Neural cell (in vitro differentiated cells): ENCODE measurements at places on chromosomes 4 and X. TPM values are rescaled to one million over a fixed set of nuclear protein-coding genes. Genes with fewer than 3 reads are reported as not detected.

The SRPK3 gene
- polyA plus RNA-seq: not detected in 2 replicates

The ZFP92 gene
- polyA plus RNA-seq: 0.06 TPM in 1 of 2 replicates, not detected in the other

The SMIM10L2A gene
- 4.7 and 5.4 TPM in 2 replicates for polyA plus RNA-seq

The CLIC2 gene
- 2.9 and 5.8 TPM in 2 replicates for polyA plus RNA-seq

The SLC35A2 gene
- 20.7 and 25.3 TPM in 2 replicates for polyA plus RNA-seq

The PNMA3 gene
- polyA plus RNA-seq: 3.2 and 3.7 TPM in 2 replicates

The MAGEA1 gene
- polyA plus RNA-seq: not detected in 2 replicates

The CXCL9 gene
- not detected in 2 replicates for polyA plus RNA-seq

The IL13RA2 gene
- 1.4 and 3.1 TPM in 2 replicates for polyA plus RNA-seq

The ATP10D gene
- polyA plus RNA-seq: 4.5 and 6.1 TPM in 2 replicates

The HHIP gene
- polyA plus RNA-seq: not detected in 2 replicates

The ANXA10 gene
- polyA plus RNA-seq: not detected in 2 replicates

The GATA1 gene
- not detected in 2 replicates for polyA plus RNA-seq

The OR13H1 gene
- polyA plus RNA-seq: not detected in 2 replicates
